Activated naive CD4-positive, alpha-beta T cell (primary cell): ENCODE measurements at places on chromosomes 11 and 22.

DNA sequence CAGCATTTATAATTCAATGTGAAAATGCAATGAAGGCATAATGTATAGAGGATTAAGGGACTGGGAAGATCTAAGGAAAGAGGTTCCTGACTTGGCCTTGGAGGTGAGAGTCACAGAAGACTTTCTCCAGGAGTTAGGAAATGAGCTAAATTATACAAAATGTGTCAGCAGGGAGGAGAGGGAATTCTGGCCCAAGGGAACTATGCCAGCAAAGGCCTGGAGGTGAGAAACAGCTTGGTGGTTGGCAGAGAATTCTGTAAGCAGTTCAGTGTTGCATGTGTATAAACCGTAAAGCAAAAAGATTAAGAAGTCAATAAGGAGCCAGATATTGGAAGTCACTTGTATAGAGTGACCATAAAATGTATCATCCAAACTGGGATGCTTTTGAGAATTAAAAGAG, 142.2 kb upstream of the SESN3 start:
- no peak for DNase-seq

DNA sequence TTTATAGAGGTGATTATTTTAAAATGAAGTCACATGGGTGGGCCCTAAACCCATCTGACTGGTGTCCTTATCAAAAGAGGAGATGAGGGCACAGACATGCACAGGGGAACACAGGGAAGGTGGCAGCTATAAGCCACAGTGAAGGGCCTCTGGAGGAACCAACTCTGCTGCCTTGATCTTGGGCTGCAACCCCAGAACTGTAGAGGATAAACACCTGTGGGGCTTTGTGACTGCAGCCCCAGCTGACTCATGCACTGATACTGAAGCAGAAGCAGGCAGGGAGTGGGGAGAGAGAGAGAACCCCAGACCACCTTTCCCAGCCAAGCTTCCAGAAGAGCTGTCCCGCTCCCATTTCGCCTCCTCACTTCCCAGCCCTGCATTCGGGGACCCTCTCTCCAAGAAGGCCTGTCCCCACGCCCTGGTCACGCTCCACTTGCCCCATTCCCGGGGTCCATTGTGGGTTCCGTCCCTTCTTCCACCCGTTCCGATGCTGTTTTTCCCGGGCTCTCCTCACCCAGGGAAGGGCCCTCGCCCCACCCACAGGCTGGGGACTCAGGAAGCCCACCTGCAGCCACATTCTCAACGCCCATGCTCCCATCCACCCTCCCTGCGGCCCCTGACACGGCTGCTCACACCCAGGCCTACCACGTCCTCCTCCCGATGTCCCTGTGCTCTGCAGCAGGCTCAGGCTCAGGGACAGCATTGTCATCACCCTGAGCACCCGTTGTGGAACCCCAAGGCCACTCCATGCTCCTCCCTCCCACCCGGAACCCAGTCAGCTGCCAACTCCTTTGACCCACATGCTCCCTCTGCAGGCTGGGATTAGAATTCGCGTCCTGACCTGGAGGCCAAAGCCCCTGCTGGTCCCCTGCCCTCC, 90.8 kb upstream of the SHANK2 start:
- no peak for DNase-seq

GRCh38 chr11:96357794-96358193, 14.8 kb upstream of the MAML2 start:
- no peak for DNase-seq

GRCh38 chr11:65340226-65340625, 6.6 kb downstream of the DPF2 start:
- no peak for DNase-seq

DNA sequence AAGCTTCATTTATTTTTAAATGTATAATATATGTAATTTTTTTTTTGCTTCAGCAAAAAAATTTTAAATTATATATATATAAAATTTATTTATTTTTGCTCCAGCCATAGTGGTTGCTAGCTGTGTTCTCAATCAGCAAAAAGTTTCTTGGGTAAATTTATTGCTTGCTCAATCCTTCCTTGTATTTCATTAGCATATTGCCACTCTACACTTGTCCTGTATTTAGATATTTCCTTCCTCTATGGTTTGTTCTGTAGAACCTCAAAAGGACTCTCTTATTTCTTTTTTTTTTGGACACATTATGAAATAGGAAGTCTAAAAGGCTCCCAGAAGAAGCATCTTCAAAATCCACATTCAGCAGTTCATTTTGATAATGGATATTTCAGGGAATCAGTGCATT, 2.3 kb downstream of the PTPRJ start:
- no peak for DNase-seq

- no peak for DNase-seq
Measured at GRCh38 chr11:87583931-87584330, 546.2 kb downstream of the TMEM135 start.

- no peak for DNase-seq
Measured at GRCh38 chr11:132944569-132944944, 587.7 kb downstream of the OPCML start.

DNA sequence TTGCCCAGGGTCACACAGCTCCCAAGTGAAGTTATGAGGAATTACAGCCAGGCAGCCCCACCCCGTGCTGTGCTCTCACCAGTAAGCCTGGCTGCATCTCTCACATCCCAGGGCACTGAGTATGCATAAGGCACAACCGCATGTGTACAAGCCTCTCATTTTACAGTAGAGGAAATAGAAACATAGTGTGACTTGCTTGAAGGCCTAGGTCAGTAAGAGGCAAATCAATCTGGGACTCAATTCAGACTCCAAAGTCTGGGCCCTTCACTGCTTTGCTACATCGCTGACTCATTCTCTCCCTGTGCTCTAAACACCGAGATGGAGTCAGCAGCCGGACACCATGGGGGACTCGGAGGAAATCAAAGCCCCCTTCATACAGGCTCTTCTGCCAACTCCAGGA, 7.9 kb downstream of the ABTB2 start:
- DNase-seq = no peak

DNA sequence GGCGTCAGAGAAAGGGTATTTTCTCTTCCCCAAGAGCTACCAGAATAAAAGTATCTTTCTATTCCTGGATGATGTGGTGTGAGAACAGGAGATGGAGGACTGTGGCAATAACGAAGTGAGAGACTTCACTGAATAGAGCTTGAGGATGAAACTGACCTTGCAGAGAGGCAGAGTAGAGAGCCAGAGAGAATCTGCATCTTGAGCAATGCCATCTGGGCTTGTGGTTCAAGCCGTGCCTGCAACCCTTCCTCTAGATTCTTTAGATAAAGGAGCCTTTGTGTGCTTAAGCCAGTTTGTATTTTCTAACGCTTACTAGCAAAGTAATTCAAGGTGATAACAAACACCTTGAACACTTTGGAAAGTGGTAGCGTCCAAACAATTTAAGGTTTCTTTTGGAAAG, 2.2 kb downstream of the ME3 start:
- DNase-seq = no peak

DNA sequence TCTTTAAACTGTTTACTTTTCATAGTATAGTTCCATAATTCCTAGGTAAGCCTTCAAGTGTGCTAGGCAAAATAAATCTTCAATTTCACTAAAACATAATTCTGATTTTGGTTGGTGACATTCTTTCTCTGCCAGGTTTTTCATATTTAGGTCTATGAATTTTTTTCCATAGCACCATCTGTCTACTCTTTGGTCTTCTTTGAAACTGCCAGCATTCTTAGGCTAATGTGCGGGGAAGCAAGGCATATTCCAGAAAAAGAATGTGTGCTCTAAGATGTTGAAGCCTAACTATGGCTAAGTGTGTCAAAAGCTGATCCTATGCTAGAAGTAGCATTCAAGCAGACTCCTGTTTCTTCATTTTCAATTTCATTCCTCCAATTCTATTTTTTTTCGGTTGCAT, 213.9 kb upstream of the C11orf87 start:
- DNase-seq = no peak

GRCh38 chr11:59574932-59575502, 40.6 kb downstream of the OSBP start:
- no peak for DNase-seq

- no peak for DNase-seq
Measured at GRCh38 chr11:69374110-69374945, 80.4 kb downstream of the MYEOV start.

DNA sequence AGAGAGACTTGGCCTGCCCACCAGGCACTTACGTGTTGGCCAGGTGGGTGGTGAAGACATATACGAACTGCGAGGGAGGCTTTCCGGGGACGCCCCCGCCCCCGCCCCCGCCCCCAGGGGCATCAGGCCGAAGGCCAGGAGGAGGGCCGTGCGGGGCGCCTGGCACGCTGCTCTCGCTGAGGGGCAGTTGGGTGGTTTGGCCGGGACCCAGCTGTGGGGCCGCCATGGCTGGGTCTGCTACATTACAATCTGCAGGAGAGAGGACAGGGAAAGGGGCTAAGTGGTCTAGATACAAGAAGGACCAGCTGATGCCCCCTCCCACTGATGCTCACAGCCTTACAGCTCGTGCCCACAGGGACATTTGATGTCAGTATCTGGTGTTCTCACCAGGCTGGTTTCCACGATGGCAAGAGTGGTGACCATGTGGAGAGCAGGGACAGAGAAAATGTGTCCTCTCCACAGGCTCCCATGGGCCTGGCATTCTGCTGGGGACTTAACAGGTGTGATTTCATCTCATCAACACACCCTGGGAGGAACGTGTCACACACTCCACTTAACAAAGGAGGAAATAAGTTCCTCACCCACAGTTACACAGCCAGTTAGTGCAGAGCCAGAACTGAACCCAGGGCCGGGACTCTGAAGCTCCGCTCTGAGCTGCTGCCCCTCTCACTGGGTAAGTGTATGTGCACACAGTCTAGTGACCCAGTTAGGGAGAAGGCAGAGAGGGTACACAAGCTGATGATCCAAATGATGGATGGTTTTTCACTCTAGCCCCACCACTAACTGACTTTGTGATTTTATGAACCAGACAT, 19.7 kb downstream of the CXCR5 start:
- no peak for DNase-seq

GRCh38 chr22:23272834-23273233, 92.5 kb downstream of the BCR start:
- no peak for DNase-seq

- no peak for DNase-seq
Measured at GRCh38 chr11:42593441-42593840, 718.4 kb upstream of the API5 start.

GRCh38 chr22:46052801-46053562, 76.0 kb upstream of the WNT7B start:
- DNase-seq = no peak

GRCh38 chr22:20816559-20816958, 42.1 kb downstream of the PI4KA start:
- no peak for DNase-seq

GRCh38 chr22:49756676-49757075, 71.0 kb downstream of the BRD1 start:
- no peak for DNase-seq

GRCh38 chr11:46251954-46252353, 25.5 kb upstream of the CREB3L1 start:
- DNase-seq = no peak

DNA sequence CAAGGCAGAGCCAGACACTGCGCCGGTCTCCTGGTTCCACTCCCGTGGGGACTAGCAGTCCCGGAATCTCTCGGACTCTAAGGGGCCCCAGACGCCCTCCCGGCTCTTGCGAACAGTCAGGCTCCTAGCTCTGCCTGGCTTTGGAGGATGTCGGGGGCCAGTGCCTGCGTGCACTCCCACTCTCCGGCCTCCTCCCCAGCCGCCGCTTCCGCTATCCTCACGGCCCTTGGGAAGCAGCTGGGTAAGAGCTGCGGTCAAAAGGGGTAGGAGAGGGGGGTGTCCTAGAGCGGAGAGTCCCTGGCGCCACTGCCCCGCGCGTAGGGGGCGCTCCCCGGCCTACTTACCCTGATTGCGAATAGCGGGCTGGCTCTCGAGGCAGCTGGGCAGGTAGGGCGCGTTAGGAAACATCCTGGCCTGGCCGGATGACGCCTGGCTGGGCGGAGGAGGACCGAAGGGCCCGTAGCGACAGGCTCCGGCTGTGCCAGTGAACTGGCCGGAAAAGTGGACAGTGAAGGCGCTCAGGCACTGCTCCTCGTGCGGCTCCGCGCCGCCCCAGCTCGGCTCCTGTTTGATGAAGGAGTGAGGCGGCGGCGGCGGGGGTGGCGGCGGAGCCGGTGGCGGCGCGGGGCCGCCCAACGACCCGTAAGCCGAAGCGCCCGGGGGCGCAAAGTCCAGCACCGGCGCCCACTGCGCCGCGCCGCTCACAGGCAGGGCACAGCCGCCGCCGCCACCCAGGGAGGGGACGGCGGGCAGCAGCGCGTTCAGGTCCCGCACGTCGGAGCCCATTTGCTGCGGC, 785 bp downstream of the WT1 start:
- DNase-seq = no peak

- DNase-seq = no peak
Measured at GRCh38 chr11:18264677-18265555, 1.1 kb upstream of the SAA1 start.
